ENCODE measurements at places on chromosomes 7 and 10.

DNA sequence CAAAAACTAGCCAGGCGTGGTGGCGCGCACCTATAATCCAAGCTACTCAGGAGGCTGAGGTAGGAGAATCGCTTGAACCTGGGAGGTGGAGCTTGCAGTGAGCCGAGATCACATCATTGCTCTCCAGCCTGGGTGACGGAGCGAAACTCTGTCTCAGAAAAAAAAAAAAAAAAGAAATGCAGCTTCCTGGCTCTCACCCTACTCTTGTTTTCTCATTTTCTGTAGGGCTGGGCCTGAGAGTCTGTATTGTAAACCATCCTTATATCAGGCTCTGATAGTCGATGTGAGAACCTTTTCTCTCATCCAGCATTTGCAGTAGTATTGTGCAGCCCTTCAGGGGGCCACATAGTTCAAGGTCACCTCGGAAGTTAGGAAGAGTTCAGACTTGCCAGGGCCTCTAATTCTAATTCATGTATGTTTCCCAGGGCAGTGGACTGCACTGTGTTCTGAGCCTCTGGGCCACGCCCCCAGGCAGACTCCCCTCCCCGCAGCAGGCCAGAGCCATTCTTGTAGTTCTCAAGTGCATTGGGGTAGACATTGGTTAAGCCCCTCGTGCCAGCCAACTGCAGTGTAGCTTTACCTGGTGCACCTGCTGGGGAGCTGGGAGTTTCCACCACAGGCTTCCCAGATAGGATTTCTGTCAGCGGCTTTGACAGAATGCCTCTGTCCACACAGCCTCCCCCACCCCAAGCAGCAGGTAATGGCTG is 38.3 kb upstream of the PDCD4 start:
- no peak for DNase-seq

DNA sequence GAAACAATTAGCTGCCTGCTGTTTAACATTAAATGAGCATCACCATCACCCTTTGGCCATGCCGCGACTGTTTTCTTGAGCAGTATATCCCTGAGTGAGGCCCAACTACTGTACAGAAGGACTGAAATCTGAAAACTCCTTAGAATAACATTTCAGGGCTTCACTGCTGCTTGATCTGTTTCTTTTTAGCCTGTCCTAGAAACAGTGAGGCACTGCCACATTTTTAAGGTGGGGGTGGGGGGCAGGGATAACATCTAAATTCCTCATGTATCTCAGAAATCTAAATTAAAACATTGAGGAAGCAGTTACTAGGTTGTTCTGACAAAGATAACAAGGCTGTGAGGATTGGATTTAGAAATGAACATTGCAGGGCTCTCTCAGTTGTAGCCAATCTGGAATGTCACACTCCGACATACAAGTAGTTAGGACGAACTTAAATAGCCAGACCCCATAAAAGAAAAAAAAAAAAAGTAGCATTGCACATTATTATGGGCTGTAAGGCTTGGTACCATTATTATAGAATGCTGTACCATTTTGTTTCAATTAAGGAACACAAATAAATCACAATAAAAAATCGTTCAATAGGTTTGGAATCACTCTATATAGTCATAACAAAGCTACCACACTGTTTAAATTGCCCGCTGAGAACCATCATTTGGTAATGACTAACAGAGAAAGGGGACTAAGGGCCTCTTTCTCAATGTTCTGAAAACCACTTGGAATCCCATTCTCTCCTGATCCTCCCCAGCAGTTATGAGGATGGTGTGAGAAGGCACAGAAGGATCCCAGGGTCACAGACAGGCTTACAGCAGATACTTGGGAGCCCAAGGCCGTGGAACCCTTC is 256.1 kb downstream of the INHBA start:
- peak; percentile 61 for DNase-seq

GRCh38 chr7:4692055-4692454 is 10.0 kb downstream of the FOXK1 start:
- no peak for DNase-seq

DNA sequence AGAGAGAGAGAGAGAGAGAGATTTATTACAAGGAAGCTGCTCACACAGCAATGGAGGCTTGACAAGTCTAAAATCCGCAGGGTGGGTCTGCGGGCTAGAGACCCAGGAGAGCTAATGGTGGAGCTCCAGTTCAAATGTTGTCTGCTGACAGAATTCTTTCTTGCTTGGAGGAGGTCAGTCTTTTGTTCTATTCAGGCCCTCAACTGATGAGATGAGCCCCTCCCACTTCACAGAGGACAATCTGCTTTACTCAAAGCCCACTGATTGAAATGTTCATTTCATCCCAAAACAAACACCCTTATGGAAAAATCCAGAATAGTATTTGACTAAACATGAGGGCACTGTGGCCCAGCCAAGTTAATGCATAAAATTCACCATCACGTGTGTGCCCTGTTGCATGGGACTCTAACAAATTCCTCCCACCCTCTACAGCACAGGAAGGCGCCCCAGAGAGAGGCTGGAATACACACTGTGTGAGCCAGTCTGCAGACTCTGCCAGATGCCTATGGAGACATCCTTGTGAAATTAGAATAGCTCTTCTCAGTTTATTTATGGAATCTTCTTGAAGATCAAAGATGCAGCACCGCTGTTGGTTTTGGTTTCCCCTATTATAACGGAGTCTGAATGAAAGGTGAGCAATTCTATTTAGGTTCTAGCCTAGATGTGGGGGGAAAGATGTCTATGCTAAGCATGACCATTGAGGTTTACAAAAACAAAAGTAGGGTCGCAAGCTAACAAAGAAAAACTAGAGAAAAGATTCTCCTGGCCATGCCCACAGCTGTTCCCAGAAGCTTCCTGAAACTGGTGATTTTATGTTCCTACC is 123.0 kb upstream of the SFMBT2 start:
- no peak for DNase-seq

GRCh38 chr10:75733135-75733890 is 301.9 kb downstream of the LRMDA start:
- DNase-seq: no peak

- peak; percentile 80 for DNase-seq
These were observed 29.5 kb downstream of the PLEKHA8 start for GRCh38 chr7:30057741-30058140.

DNA sequence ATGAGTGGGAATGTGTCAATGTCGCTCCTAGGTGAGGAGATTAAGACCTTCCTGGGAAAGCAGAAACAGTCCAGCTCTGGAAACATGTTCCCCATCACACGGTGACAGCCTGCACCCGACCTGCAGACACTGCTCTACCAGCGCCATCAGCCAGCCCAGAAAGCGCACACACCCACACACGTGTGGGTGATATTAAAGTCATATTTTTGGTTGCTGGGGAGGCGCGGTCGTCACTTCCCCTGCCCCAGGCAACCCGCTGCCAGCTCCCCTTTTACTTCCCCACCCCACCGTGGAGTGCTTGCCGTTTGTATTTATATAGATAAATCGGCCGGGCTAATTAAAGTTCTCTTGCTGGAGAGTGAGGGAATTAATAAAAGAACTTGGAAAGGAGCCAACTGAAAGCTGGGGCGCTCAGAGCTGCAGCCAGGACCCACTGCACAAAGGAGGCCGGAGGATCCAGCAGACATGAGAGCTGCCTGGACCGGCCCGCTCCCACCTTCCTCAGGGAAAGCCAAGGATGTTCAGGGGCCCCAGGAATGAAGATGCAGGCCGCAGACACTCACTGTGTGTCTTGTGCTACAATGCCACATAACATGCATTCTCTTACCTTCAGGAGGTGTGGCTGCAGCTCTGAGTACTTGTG is 145.2 kb upstream of the UNC5B start:
- DNase-seq: no peak

GRCh38 chr7:1257221-1257620 is 24.5 kb downstream of the UNCX start:
- no peak for DNase-seq

GRCh38 chr7:23213755-23214154 is 31.9 kb downstream of the NUP42 start:
- no peak for DNase-seq

GRCh38 chr10:86651631-86652331 is 2.6 kb upstream of the OPN4 start:
- no peak for DNase-seq

DNA sequence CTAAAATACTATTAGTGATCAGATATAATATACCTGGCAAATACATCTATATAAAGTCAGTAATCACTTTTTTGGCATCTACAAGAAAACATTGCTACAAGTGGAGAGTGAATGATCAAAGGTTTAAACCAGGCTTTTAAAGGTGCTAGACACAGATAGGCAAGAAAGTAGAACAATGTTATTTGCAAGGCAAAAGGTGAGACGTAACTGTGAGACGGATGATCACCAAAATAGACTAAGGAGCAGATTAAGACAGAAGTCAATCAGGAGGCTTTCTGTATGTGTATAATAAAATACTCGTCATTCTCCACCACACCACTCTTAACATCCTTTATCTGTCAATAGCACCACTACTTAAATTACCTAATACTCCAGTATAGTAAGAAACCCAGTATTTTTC is 8.3 kb downstream of the ANXA7 start:
- DNase-seq: no peak

- DNase-seq: no peak
These were observed 526.5 kb downstream of the PARD3 start for GRCh38 chr10:34288634-34289033.

- no peak for DNase-seq
These were observed 5.0 kb downstream of the PRKAR2B start for GRCh38 chr7:107049480-107049879.

GRCh38 chr10:15795036-15795792 is 65.1 kb downstream of the MINDY3 start:
- DNase-seq: no peak

- peak; percentile 55 for DNase-seq
These were observed 14.5 kb upstream of the PAX2 start for GRCh38 chr10:100730725-100731406.

DNA sequence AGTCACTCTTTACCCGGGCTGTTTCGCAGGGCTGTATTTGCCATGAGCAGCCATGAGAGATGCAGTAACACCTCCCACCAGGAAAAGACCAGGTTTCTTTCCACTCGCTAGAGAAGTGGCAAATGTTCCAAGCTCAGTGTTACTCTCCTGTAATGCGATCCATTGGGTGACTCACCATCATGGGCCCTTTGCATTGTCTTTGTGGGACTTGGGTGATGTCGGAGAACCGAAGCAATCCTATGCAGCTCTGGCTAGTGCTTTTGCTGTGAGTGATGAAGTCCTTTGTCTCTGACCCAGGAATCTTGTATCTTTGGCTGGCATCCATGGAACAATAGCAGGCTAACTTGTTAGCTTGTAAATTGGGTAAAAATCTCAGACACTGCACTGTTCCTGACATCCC is 40.0 kb downstream of the GHRHR start:
- DNase-seq: peak; percentile 15

GRCh38 chr10:2936816-2937215 is 130.5 kb upstream of the PFKP start:
- no peak for DNase-seq

DNA sequence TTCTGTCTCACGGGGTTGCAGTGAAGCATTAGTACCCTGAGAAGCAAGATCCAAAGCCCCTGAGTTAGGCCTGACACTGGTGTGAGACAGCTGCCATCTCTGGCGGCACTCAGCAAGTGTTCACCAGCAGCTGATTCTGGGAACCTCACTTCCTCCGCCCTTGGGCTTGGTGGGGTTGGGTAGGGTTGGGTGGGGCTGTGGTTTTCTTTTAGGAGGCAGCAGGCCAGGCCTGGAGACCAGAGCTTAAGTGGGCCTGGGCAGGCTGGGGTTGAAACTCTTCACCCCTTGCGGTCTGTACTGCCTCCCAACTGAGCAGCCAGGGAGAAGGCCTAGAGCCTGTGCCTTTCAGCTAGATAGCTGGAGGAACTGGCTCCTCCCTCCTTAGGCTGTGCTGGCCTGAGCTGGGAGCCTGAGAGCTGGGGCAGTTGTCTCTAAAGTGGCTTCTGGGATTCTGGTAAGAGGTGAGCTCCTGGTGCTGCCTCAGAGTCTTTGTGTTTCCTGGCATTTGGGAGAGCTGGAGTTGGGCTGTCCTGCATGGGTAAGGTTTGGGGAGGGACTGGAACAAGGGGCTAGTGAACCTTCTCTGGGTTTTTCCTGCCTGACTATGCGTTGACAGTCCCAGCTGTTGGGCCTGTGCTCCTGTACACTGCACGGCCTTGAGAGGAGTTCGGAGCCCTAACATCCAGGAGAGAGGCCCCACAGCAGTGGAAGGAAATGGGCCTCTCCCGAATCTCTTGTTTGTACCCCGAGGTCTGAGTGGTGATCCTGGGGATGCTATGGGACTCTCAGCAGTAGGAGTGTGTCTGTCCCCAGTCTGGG is 5.1 kb downstream of the TSPAN14 start:
- peak; percentile 80 for DNase-seq

DNA sequence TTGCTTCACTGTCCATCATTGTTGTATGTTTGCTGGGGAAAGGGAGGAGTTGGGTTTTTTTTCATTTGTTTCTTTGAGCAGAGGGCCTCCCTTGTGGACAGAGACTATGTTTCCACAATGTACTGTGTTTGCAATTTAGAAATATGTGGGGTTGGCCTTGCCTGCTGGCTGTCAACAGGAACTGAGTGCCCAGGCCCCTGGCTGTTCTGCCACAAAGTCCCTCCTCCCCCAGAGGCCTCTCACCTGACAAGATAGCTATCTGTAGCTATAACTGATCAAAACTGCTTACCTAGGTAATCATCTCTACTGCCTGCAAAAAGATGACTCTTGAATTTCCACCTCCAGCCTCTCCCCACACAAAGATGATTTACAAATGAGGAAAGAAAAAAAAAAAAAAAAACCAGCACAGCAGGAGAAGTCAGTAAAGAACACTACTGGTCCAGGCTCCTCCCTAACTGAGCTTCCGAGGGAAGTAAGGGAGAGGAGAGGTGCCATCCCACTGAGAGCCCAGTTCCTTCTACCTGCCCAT is 121.8 kb downstream of the SGMS1 start:
- no peak for DNase-seq

DNA sequence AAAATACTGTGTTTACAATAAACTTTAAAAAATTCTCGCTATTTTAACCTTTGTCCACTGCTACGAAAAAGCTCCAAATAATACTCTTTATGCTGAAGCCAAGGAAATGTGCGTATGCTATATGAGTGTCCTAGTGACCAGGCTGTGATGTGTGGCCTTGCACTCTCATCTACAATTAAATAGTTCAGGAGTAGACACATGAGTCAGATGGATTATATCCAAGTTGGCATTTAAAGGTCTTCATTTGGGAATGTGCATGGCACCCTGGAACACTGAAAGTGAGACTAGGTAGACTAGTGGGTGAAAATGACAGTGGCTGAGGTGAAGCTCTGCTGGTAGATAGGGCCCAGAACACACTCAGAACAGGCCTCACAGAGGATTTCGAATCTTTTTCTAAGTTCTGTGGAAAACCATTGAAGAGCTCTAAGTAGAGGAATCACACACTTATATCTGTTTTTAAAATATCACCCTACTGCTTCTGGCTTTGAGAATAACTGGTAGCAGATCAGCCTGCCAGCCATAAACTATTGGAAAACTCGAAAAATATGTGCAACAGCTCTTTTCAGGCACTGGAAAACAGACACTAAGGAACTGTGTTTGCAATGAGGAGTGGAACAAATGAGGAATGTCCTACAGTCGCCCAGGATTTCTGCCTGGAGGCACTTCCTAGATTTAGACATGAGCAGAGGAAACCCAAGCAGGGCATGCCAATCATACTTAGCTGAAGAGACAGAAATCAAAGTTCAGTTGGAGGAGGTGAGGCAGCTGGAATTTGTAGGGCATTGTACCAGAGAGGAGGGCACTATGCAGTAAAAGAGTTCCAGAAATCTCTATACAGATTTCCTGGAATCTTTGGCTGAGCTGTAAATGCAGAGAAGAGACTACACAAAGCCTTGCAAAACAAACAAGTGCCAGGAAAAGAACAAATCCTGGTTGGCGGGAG is 603.8 kb upstream of the LRRTM3 start:
- peak; percentile 18 for DNase-seq

GRCh38 chr7:92282930-92283329 is 37.2 kb downstream of the ANKIB1 start:
- DNase-seq: no peak
